ENCODE measurements at places on chromosomes 2 and 18.

- peak; percentile 96 for DNase-seq
Measured at GRCh38 chr2:174836377-174836994, 72.2 kb upstream of the CHRNA1 start.

DNA sequence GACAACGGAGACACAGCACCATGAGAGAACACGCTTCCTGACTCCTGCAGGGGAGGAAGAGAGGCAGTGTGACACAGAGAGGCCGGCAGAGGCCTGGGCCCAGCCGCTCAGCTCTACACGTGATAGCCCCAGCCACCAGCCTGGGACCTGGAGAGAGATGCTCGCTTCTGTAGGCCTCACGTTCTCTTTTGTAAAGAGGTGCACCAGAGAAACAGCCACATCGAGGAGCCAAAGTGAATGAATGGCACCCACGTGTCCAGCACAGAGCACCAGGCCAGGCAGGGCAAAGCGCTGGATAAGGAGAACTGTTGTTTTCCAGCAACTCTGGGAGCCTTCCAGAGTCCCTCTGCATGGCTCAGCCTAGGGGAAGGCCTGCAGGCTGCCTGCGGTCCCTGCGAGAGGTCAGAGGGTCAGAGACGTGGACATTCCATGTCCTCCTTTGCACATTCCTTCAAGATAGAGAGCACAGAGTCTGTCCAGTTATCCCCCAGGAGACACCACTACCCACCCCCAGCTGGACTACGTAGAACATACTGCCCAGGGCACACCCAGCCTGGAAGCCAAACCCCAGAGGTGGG, 14.2 kb downstream of the LIMS2 start:
- no peak for DNase-seq

DNA sequence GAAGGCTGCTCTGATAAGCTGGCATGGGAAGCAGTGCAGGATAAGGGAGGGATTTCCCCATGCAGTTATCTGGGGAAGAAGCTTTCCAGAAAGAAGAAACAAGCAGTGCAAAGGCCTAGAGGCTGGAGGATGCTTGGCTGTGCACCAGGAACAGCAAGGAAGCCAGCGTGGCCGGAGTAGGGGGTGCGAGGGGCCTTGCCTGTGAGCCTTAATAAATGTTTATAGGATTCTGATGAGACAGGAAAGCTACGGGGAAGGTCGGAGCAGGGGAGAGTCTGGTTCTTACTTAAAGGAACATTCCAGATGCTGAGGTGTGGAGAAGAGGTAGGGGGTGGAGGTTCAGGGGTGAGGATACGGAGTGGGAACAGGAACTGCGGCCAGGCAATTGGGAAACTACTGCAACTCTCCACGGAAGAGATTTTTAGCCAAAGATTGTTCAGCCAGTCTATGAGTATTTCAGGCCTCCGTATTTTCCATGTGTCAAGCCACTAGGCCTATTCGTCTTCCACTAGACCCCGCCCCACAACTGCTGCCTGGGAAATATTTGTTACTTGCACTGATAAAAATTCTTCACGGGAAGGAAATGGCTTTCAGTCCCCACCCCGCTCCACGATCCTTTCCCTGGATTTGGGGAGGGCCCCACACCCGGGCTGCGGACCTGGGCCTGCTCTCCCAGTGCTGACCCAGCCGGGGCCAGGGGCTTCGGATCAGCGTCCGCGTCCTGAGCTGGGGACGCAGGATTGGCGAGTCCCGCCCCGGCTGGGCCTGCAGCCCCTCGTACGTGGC, 516 bp downstream of the EIF2AK2 start:
- no peak for DNase-seq

GRCh38 chr2:237012004-237012403, 73.7 kb upstream of the COPS8 start:
- DNase-seq: no peak

DNA sequence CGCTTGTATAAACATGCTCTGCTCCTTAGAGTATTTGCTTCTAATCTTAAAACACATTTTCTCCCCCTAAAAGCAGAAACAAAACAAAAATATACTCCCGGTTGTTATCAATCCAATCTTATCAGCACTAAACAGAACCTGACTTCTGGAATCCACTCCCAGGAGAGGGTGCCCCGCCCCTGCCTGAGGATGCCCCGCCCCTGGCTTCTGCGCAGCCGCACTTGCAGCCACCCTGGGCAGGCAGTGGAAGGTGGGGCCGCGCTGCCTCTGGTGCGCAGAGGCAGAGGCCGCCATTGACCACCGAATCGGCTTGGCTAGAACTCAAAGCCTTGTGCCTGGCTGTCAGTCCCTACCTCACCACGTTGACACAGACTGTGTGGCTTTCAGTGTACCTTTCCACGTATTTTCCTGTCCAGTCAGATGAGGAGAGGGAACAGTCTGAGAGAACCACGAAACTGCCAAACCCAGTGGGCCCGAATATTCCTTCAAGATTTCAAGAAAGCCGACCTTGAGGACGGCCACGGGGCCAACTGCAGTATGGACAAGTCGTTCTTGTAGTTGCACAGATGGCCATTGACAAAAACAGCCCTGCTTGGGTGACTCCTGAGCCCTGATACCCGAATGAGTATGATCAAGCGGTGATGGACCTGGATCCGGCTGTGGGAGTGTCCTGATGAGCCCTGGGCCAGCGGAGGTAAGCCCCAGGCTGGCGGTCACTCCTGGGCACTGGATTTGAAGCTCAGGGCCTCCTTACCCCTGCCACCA, 46.2 kb upstream of the ARHGAP28 start:
- DNase-seq: no peak

- DNase-seq: no peak
Measured at GRCh38 chr18:36297417-36298125, at the start of gene FHOD3. FHOD3 (plus strand) TSS chr18:36297713; CDS start chr18:36297836, 123 bp downstream.

DNA sequence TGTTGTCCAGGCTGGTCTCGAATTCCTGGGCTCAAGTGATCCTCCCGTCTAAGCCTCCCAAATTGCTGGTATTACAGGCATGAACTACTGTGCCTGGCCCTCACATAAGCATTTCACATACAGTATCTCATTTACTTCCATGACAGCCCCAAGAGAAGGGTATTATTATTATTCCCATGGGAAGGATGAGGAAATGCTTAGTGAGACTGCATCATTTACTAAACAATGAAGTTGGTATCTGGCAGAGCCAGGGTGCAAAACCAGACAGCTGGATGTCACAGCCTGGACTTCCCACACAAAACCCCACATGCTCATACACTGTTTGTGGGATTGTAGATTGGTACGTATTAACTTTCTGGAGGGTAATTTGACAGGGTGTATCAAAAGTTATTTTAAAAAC, 29.9 kb downstream of the DAPL1 start:
- DNase-seq: no peak

GRCh38 chr2:40038646-40039045, 259.6 kb upstream of the THUMPD2 start:
- DNase-seq: no peak

DNA sequence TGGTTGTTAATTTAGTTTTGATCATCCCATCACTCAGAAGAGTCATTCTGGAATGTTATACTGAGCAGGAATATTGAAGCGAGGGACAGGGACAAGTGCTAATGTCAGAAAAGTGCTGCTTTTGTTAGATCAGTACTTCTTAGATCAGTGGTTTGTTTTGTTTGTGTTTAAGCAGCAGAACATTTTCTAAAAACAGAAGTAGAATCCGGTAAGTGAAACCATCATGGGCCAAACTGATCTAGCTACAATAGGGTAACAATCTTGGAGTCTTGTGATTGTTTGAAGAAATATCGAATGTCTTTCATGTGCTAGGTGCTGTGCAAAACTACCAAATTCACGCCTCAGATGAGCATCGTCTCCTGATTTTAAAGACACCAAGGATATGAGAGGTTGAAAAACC, 45.1 kb upstream of the SEC11C start:
- DNase-seq: no peak

DNA sequence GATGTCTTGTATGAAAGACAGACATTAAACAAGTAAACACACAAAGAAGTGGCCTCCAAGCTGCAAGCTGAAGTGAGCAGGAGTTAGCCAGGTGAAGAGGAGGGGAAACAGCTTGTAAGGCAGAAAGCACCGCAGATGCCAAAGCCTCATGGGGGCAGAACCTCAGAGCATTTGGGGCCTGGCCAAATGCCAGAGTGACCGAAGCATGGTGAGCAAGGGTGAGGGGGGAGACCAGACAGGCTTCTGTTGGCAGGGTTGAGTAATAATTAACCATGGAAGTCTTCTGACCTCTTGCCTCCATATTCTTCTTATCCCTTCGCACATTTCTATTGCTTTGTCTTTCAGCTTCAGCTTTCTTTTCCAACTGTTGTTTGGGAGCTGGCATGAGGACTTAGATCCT, 5.6 kb downstream of the QPCT start:
- no peak for DNase-seq

GRCh38 chr2:55775828-55776227, 82.2 kb upstream of the PNPT1 start:
- no peak for DNase-seq

- no peak for DNase-seq
Measured at GRCh38 chr18:7224198-7224597, 6.7 kb upstream of the LRRC30 start.

GRCh38 chr2:178700922-178701342, 106.3 kb downstream of the TTN start:
- DNase-seq: peak; percentile 22

GRCh38 chr2:83528767-83529166, 930.3 kb downstream of the SUCLG1 start:
- DNase-seq: no peak

DNA sequence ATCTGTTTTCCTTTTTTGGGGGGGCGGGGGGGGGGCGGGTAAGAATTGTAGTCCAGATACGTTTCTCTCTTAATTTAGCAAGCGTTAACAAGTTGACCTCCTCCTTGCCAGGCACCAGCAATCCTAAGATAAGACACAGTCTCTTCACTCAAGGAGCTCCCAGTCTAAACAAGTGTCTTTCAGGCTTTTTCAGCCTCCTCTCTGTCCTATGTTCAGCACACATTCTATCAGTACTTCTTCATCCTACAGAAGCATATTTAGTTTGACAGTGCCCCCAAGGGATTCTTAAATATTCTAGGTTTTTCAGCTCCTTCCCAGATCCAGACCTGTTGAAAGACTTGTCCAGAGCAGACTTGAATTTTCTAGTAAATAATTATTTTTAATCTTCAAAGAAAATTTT, 2.7 kb downstream of the PPP1CB start:
- DNase-seq: no peak

DNA sequence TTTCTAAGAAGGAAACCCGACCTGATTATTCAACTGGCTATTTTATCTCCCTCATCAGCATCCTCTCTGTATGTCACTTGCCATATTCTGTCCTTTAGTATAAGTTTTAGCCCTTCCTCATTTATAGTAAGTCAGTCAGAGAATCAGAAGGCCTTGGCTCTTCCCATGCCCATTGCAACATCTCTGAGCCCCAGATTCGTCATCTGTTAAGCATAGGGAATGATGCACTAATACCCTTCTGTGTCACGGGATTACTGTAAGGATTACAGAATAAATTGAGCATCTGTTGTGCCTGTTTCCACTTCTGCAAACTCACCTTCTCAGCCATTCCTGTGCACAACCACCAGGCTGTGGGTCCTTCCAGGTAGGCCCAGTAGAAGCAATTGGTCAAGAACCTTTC, 258.1 kb upstream of the RAB12 start:
- DNase-seq: no peak

GRCh38 chr2:120421830-120422175, 75.9 kb downstream of the INHBB start:
- DNase-seq: no peak

DNA sequence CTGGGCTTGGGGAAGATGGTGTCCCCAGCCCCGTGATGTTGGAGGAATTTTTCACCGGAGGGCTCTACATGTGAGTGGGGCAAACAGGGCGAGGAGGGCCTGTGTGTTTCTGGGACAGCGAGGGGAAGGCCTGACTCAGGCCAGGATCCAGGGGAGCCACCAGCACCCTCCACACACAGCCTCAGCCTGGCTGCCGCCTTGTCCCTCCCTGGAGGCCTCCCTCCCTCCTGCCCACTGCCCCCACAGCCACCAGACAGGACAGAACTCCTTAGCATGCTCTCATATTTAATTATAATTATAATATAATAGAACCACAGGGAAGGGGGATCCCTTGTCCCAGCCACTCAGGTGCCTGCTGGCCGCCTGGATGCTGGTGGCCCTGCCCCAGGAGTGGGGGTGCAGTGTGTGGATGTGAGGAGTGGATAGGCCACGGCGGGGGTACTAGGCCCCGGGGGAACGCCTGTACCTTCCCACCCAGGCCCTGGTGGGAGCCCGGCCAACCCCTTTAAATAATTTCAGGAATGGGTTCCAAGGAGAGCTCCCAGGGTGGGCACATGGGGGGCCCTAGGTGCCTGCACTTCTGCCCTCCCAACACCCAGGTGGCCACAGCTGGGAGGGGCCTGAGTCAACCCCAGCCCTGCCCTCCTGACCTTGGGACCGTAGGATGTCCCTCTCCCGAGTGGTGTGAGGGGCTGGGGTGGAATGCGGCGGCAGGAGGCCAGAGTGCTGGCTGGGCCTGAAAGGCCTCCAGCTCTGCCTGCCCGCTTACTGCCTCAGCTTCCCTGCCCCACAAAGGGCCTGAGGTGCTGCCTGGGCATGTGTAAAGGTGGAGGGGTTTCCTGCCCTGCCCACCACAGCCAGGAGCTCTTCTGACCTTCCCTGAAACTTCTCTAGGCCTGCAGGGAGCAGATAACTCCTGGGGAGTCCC, 8.8 kb downstream of the PDCD1 start:
- no peak for DNase-seq

GRCh38 chr2:176999301-176999700, 213.3 kb upstream of the HNRNPA3 start:
- DNase-seq: peak; percentile 22

DNA sequence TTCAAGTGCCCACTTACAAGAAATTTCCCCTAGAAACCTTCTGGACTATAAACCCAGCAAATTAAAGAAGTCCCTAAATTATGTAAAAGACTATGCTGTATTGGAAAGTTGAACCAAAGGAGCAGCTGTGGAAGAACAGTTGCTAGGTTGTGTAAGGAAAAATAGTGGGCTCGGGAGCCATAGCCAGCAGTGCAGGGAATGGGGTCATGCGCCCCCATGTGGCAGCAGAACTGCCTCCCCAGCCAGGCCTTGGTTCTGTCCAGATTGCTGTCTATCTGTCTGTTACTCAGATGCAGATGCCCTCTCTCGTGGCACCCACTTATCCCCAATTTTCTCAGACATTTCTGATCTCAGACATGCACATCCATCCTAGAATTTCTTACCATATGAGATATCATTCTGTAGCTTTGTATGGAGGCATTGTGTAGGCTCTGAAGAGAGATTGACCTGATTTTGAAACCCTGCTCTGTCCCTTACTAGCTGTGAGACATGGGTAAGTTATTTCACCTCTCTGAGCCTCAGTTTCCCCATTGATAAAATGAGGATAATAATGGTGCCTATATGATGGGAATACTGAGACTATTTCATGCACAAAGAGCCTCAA, 258.3 kb downstream of the SS18 start:
- peak; percentile 22 for DNase-seq

DNA sequence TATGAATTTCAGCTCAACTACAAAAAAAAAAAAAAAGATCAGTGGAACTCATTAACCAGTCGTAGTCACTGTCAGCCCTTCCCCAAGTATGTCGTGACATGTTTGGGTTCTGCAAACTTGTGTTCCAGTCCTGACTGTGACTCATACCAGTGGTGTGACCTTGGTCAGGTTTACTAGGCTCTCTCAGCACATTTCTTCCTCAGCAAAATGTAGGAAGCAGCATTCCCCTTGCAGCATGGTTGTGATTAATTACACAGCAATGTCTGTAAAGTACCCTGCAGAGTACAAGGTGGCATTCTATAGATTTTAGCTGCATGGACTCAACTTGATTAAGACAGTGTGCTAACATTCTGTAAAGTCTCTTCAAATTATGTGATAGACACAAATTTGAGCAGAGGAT, 156.9 kb downstream of the LAMA1 start:
- peak; percentile 44 for DNase-seq

All from HS-5 (cell line).